ENCODE measurements at places on chromosomes 7 and 10.
A peak's percentile ranks its signal among the peaks of the same experiment; 100 is the strongest.

DNA sequence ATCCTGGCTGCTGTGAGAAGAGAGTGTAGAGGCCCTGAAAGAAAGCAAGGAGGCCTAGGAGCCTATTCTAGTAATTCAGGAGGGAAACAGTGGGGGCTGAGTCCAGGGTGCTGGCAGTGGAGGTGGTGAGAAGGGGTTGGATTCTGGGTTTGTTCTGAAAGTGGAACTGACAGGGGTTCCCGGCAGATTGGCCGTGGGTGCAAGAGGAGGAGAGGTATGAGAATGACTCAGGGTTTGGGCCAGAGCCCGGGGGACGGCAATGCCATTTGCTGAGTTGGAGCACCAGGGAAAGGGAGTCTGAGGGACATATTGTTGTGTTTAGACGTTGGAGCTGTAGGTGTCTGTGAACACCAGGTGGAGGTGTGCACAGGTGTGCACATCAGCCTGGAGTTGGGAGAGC lies 38.5 kb downstream of the NPTX2 start:
- DNase-seq, result no peak

- no peak for DNase-seq
These were observed 87.8 kb downstream of the TBXAS1 start for GRCh38 chr7:139916717-139917395.

DNA sequence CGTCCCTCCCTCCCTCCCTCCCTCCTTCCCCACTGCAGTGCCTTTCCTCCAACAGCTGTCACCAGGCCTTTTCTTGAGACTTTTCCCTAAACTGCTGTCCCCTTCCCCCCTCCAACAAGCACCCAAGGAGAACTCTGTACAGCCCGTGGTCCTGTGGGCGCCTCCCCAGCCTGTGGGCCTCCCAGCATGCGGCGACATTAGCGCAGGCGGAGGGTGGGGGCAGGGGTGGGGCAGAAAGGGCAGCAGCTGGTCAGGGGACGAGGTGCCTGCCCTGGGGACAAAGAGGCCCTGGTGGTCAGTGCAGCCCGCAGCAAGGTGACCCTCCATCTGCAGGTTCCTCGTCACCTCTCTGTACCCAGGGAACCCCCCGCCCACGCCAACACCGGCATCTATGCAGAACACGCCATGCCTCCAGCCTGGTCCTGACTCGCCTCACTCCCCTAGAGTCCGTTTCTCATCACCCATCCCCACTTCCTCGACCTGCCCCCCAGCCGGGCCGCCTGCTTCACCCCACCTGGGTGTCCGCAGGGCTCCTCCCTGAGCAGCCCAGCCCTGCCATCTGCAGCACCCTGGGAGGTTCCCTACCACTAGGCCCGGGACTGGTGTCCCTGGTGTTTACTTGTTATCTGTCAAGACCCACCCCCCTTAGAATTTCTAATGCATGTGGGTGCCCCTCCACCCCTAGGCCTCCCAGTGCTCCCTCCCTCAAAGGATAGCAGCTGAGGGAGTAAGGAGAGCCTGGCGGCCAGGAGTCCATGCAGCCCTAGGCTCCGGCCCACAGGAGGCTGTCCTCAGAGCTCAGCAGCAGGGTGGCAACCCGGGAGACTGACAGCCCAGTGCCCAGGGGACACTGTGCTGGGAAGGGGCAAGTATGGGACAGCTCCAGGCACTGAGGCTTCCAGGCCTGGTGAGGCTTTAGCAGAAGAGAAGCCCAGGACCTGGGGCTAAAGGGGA lies 147.8 kb downstream of the ARHGAP22 start:
- DNase-seq, result peak; percentile 11

GRCh38 chr7:36894190-36894589 lies 169.9 kb upstream of the AOAH start:
- no peak for DNase-seq

- DNase-seq, result no peak
These were observed 377.6 kb downstream of the PHTF2 start for GRCh38 chr7:78176171-78176570.

DNA sequence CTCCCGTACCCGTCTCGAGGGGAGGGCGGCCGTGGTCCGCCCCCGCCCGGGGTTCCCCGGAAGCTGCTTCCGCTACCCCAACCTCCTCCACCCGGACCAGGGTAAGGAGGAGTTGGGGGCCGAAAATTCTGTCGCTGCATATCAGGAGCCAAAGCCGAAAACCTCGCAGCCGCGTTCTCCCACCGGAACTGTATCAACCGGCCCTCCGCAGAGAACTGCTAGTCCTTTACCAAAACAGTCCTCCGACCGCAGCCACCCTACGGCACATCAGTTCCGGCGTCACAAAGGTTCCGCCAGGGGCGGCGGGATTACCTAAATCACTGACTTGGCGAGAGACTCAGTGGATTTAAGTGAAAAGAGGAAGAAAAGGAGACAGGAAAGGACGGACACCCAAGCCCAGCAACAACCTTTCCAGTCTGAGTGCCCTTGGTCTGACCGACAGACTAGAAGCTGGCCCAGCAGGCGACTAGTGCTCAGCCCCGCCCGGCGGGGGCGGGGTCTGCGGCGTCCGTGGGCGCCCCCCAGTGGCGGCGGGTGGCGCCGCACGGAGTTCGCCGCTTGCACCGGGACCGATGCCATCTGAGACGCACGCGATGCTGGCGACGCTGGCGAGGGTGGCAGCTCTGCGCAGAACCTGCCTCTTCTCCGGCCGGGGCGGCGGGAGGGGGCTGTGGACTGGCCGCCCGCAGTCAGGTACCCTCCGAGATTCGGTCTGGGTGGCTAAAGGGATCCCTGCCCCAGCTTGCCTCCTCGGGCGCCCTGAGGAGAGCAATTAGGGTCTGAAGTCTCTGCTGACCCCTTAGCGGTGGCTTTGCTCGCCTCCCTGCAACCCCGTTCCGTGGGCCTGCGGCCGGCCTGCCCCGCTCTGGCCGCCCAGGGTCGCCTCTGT lies at the start of the genes MPLKIP and SUGCT:
Gene MPLKIP, minus strand, starts transcription at position 195 of the 889 bp plus-strand sequence. Its CDS starts 55 bp downstream, at position 140.
Gene SUGCT, plus strand, starts transcription at position 578 of the 889 bp plus-strand sequence.
- peak; percentile 86 for DNase-seq

- no peak for DNase-seq
These were observed 133.3 kb upstream of the HGF start for GRCh38 chr7:81903115-81903514.

DNA sequence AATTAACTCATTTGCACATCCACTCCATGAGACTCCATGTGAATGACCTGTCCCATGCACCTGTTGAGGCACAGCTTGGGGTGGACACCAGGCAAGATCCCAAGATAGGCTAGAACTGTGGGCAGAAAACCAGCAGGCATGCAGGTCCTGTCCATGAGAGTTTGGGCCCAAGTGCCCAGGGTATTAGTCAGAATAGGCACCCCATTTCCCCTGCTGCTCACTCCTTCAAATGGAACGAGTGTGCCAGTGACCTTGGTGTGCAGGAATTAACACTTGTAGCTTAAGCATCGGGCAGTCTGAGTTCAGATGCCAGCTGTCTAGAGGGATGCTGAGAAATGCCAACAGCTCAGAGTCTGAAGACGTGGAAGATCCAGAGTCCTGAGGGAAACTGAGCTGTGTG lies 254.1 kb upstream of the GLI3 start:
- DNase-seq, result no peak

GRCh38 chr7:39613577-39613976 lies 9.8 kb upstream of the RALA start:
- DNase-seq, result no peak

GRCh38 chr7:33562996-33563395 lies 342.3 kb upstream of the BMPER start:
- DNase-seq, result no peak

- no peak for DNase-seq
These were observed 165.3 kb downstream of the WNT2 start for GRCh38 chr7:117157241-117158209.

DNA sequence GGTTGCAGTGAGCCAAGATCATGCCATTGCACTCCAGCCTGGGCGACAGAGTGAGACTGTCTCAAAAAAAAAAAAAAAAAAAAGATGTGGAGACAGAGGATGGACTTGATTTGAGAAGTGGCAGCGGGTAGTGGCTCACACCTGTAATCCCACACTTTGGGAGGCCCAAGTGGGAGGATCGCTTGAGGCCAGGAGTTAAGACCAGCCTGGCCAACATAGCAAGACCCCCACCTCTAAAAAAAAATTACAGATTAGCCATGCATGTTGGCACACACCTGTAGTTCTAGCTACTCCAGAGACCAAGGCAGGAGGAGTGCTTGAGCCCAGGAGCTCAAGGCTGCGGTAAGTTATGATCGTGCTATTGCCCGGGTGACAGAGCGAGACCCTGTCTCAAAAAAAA lies 24.3 kb upstream of the ASCC1 start:
- no peak for DNase-seq

DNA sequence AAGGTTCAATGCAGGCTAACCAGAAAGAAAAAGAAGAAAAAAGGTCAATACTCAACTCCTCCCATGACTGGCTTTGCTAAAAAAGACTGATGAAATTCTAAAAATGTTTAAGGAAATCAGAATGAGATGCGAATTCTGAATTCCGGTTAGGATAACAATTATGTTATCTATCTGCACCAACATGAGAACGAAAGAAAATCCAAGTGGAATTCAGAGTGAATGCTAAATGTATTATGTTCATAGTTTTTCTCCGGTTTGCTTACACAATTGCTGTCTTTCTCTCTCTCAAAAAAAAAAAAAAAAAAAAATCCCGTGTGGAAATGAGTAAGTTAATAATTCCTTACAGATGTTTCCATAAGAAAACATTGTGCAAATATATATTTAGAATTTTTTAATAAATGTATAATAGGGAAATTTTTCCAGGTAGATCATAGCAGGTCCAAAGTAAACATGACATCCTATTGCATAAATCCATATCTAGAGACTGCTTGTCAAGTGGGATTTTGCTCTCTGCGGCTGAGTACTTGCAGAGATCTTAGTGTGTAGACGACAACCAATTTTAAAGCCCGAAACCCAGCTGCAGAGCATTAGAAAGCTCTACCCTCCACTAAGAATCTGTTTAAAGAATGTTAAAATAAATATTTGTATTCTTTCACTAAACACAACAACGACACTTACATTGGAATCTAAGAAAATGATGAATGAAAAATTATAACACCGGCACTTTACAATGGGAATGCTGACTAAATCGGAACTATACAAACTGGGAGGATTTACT lies 104.0 kb downstream of the JAZF1 start:
- no peak for DNase-seq

- no peak for DNase-seq
These were observed 365.6 kb upstream of the MGMT start for GRCh38 chr10:129101232-129101980.

DNA sequence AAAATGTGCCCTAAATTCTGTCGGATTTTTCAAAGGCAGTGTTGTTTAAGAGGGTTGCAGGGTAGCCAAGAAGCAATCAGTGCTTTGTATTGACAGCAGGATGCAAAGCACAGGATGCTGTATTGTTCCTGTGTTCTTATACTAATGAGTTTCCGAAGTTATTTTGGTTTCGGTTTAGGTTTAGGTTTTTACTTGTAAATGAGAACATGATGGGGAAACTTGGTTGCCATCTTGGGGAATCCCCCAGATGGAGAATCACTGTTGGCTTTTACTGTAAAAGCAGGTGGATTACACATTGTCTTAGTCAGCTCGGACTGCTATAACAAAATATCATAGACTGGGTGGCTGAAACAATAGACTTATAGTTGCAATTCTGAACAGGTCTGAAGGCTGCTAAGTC lies 72.1 kb downstream of the INHBA start:
- DNase-seq, result no peak

GRCh38 chr7:129367349-129367699 lies 66.9 kb upstream of the STRIP2 start:
- DNase-seq, result no peak

DNA sequence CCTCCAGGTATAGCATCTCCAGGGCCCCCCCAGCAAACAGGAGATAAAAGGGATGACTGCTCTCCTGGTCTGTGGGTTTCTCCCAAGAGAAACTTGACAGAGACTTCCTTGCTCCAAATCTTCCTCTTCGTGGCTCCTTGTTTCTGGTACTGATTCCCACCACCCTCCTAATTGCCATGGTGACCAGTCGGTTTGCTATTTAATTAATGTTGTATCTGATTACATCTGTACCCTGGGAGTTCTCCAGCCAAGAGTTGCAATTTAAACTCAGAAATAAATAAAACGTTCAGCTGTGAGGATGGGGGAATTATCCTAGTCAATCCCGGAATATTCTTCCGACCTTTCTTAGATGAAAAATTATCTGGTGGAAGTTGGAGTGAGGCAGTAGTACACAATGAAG lies 264.7 kb downstream of the PAXIP1 start:
- no peak for DNase-seq

DNA sequence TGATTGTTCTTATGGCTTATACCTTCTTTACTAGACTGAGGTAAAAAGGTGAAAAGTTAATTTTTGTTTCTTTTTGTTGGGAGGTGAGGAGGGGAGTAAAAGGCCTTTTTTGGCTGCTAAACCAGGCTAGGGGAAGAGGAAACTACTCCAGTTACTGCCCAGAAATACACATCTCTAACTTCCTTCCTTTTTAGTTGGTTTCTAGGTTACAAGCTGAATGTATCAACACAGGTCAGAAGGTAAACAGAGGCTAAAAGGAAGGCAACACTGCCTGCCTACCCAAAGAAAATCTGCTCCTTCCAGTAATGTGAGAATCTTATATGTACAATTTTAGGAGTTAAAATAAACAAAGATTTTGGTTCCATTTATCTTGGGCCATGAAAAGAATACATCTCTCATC lies 140.4 kb downstream of the NRBF2 start:
- DNase-seq, result no peak

DNA sequence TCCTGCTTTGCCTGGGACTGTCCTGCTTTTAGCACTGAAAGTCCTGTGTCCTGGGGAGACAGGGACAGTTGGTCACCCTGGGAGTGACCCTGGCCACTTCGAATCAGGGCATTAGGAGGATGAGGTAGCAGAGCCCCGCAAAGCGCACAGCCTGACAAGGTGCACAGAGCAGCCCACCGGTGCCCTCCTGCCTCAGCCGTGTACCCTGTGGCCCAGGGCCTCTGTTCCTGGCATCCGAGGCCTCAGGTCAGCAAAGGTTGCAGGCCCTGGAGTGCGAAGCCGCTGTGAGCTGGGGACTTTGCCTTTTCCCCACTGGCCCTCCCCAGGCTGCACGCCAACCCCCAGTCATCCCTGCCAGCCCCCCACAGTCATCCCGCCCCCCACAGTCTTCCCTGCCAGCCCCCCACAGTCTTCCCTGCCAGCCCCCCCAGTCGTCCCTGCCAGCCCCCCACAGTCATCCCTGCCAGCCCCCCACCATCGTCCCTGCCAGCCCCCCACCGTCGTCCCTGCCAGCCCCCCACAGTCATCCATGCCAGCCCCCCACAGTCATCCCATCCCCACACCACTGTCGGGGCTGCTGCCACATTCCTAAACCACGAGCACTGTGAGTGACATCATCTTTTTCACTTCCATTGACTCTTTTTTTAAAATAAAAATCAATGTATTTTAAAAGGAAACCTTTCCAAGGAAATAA lies 91.8 kb downstream of the RGS10 start:
- no peak for DNase-seq

- no peak for DNase-seq
These were observed 128.1 kb downstream of the ZNF438 start for GRCh38 chr10:30903397-30904138.

GRCh38 chr10:61135276-61135721 lies 191.3 kb upstream of the RHOBTB1 start:
- no peak for DNase-seq

GRCh38 chr7:121739465-121739864 lies 133.5 kb upstream of the PTPRZ1 start:
- no peak for DNase-seq

- no peak for DNase-seq
These were observed 11.5 kb upstream of the TES start for GRCh38 chr7:116198748-116199410.

- DNase-seq, result no peak
These were observed 124.7 kb upstream of the CTBP2 start for GRCh38 chr10:125284875-125285597.

All from activated naive CD8-positive, alpha-beta T cell treated with anti-CD3 and anti-CD28 coated beads, Interleukin-2, amount 50 U/mL, for 24 hours (primary cell).